GM06990 (cell line): ENCODE measurements at places on chromosomes 7 and 10.

GRCh38 chr10:121942749-121943416 lies 15.1 kb upstream of the ATE1 start:
- no peak for DNase-seq

GRCh38 chr10:52048051-52048450 lies 266.0 kb upstream of the DKK1 start:
- no peak for DNase-seq

GRCh38 chr7:2904202-2904601 lies 60.1 kb upstream of the GNA12 start:
- DNase-seq = no peak

DNA sequence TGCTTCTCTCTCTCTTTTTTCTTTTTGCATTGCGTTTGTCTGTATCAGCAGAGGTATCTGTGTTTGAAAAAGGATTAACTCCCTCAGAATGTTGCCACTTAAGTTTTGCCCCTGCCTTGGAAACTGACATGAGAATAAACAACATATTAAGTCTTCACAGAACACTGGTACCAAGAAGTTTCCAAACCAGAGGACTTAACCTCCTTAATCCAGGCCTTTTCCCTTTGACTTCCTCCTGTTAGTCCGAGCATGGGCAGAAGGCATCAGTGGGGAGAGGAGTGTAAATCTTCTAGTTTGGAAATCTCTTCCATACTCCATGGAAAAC lies 681.4 kb downstream of the LRMDA start:
- no peak for DNase-seq

GRCh38 chr7:120735791-120736190 lies 122.2 kb downstream of the TSPAN12 start:
- no peak for DNase-seq

DNA sequence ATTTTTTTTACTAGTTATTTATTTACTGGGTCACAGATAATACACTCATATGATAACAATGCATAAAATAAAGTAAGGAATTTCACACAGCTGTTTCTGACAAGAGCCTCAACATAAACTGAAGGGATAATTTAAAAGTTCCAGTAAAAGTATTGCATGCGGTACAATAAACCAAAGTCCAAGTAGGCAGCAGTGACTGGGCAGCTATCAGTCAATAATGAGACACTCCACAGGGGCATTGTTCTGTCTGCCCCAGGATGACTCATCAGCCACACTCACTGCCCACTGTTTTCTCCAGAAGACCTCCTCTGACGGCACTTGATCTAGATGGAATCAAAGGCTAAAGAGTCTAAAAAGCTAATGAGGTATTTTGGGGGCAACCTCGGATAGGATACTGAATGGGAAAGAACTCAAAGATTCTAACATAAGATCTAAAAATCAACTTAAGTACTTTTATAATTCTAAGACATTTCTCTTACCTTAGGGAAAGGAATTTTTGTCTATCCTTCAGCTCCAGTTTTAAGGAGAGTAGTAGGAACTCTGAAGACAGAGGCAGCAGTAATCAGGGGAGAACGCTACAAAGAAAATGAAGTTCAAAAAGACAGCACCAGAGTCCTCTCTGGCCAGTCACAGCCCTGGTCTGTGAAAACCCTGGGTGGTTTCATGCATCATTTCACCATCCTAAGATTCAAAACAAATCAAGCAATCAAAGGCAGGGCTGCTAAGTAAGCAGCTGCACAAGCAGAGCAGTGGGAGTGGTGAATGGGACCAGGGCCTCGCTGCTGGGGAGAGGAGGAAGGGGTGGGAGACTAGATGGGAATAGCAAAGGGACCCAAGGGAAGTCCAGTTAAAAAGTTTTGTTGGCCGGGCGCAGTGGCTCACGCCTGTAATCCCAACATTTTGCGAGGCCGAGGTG lies 175.1 kb downstream of the AVL9 start:
- no peak for DNase-seq

GRCh38 chr7:12728192-12728538 lies 40.7 kb downstream of the ARL4A start:
- DNase-seq = no peak

GRCh38 chr7:100044718-100045117 lies 4.9 kb upstream of the ZSCAN21 start:
- no peak for DNase-seq
